CD14-positive monocyte (primary cell): ENCODE measurements at places on chromosomes 6 and 20. TPM values are rescaled to one million over a fixed set of nuclear protein-coding genes. Genes with fewer than 3 reads are reported as not detected.

DNA sequence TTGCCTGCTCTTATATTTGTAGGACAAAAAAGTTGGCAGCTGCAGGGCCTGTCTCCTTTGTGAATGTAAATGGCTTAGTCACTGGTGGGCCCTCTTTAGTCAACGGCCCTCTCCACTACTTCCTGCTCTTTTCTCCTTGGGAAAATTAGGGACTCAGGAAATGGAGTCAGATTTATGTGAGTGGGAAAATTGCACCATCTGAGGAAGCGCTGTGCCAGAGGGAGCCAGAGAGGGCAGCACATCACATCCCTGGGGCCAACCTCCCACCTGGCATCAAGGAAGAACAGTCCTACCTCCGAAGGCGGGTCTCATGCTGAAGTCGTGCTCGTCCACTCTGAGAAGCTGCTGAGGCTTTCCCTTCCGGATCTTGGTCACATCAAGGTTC is 15.6 kb downstream of the GABRR2 start:
- DNase-seq, result no peak

DNA sequence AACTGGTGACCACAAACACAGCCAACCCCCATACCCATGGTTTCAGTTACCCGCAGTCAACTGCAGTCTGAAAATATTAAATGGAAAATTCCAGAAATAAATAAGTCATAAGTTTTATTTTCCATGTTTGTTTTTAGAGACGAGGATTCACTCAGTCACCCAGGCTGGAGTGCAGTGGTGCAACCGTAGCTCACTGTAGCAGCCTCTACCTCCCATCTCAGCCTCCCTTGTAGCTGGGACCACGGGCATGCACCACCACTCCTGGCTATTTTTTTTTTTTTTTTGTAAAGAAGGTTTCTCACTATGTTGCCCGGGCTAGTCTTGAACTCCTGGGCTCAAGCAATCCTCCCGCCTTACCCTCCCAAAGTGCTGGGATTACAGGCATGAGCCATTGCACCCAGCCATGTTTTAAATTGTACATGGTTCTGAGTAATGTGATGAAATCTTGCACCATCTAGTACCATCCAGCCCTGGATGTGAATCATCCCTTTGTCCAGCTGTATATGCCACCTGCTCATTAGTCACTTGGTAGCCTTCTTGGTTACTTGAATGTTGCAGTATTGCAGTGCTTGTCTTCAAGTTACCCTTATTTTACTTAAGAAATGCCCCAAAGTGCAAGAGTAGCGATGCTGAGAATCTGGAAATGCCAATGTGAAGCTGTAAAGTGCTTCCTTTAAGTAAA is 14.5 kb downstream of the CSNK2A1 start:
- DNase-seq, result peak; percentile 59

DNA sequence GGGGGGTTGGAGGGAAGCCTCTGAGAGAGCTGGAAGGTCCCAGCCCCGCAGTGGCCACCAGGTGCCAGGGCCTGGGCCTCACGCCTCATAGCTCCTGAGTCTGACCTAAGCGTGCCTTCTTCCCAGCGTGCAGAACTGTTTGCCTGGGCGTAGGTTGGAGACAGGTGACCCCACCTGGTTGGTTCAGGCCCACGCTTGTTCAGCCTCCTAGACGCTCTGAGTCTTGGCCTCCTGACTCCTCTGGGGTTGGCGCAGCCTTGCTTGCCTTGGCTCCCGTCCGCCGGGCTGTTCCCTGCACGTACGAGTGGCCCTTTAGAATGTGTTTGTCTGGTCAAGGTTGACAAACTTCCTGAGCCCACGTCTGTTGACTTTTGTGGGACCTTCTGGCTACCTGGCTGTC is 70.8 kb downstream of the EYA2 start:
- DNase-seq, result no peak

ID4 gene
- polyA plus RNA-seq, result not detected

TBC1D22B gene
- 4.1 and 5.0 TPM in 2 replicates for polyA plus RNA-seq

SLC13A3 gene
- polyA plus RNA-seq, result not detected

CDH26 gene
- 1.2 and 2.0 TPM in 2 replicates for polyA plus RNA-seq

EDN3 gene
- not detected in 2 replicates for polyA plus RNA-seq
